ENCODE measurements at places on chromosomes 6 and 20.

DNA sequence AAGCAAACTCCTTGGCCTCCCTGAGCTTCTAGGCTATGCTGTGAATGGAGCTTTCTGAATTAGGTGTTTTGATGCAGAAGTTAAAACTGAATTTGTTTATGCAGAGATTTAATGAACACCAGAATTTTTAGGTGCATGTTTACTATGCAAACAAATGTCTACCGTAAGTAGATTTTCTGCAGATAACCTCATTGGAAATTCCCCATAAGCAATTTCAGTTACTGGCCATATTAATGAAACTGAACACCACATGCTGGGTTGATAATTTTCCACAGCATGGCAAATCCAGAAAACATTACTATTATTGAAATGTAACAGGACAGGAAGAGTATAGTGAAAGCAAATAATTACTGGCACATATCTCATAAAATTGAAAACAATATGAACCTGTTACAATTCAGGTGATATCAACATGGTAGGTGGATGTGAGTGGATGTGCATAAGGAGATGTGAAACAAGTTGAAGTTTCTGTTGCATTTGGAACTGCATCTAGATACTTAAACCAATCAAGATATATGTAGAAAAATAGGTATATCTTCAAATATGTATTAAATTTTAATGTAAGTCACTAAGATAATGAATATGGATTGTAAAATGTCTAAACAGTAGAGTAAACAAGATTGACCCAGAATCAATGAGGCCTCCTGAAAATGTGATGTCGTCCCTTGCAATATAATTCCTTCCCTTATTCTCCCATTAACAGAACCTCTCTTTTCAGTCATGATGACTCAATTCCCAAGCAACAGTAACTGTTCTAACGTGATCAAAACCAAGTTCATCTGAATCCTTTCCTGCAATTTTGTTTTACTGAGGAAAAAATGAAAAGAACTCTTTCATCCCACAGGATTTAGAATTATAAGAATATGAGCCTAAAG is 11.0 kb downstream of the PTCHD4 start:
- DNase-seq, result no peak

DNA sequence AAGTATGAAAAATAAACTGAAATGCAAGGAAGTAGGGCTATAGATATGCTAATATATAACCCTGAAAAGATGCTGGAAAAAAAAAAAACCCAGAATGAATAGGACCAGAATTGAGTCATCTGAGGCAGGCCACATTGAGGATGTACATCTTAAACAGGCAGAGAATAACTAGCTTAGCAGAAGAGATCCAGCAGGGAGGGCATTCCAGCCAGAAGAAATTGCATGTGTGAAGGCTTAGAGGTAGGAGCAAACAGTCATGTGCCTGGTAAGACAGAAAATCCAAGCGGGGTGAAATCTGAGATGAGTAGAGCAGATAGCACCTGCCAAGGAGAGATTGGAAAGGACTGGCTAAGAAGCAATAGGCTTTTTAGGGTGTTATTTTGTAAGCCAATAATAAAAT is 2.6 kb downstream of the COL19A1 start:
- DNase-seq, result no peak

GRCh38 chr6:145491126-145491525 is 244.2 kb downstream of the EPM2A start:
- DNase-seq, result no peak

DNA sequence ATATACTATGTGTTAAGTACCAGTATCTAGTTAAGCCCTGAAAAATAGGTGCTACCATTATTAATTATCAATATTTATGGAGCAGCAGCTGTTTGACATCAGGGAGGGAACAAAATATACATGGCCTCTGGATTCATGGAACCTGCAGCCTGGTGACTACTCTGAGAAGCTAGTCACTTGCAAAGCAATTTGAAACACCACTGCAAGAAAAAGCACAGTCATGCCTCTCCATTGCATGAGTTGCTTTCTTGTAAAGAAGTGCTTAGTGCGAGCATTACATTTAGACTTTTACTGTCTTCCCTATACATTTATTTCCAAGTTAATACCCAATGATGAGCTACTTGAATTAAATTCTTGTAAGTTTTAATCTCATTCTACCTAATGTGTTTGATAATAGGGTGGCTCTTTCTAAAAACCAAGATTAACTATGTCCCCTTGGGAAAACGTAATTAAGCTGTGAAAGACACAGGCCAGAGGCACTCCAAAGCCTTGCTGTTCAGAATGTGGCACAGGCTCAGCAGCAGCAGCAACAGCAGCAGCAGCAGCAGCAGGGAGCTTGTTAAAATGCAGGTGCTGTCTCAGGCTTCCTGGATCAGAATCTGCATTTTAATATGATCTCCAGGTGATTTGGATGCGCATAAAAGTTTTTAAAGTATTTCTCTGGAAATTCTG is 83.6 kb downstream of the PFDN4 start:
- no peak for DNase-seq

GRCh38 chr20:57231951-57232428 is 34.5 kb downstream of the BMP7 start:
- no peak for DNase-seq

DNA sequence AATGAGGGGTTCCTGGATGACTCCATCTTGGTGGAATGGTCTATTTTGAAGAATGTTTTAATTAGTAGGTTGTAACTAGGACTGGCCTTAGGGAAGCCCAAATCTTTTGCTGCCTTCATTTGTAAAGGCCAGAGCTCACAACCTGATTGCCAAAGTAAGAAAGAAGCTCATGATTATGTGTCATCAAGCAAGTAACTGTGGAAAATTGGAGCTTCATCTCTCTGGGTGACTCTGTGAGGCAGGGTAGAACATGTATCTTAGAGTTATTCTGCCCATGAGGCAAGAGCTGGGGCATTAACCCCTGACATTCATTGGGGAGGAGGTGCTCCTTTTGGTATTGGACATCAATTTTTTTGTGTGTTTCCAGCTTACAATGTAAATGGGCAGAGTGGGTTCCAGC is 273.9 kb upstream of the JAG1 start:
- no peak for DNase-seq

DNA sequence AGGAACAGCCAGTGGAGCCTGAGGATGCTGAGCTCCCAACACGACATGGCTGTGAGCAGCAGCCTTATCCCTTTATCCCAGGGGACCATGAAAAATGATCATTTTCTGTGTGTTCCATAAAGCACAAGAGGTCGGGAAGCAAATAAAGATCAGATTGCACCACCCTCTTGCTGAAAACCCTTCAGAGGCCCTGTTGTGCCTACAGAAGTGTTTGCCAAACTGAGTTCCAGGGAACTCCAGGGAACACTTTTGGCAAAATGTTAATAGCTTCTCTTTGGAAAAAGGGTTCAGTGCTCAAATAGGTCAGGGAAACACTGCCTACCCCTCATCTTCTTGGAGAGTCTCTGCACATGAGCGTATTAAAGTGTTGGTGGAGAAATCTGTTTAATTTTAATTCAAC is 24.4 kb downstream of the ARMC2 start:
- no peak for DNase-seq

- DNase-seq, result no peak
These were observed 487.4 kb downstream of the TENT5A start for GRCh38 chr6:81265106-81265505.

- no peak for DNase-seq
These were observed 76.0 kb upstream of the BMP2 start for GRCh38 chr20:6691516-6691915.

GRCh38 chr6:106743612-106744011 is 114.2 kb downstream of the QRSL1 start:
- no peak for DNase-seq

DNA sequence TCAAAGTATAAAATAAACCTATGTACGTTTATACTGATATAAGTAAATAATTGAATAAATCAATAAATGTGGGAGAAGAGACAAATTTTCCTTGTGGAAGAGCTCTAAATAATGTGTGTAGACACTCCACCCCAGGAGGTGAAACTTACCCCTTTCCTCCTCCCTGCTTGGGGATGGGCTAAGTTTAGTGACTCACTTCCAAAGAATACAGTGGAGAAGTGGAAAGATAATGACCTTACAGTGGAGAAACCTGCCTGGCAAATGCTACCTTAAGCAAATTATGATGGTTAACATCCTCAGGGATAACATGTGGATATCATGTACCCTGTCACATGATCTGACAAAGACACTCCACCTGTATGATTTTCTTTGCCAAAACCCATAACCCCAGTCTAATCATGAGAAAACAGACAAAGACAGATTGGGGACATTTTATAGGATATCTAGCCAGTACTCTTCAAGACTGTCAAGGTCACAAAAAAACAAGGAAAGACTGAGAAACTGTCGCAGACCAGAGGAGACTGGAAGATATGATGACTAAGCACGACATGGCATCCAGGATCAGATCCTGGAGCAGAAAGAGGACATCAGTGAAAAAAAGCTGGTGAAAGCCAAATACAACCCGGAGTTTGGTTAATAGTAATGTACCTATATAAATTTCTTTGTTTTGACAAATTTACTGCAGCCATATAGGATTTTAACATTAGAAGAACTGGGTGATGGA is 195.5 kb upstream of the PRDM1 start:
- DNase-seq, result no peak

DNA sequence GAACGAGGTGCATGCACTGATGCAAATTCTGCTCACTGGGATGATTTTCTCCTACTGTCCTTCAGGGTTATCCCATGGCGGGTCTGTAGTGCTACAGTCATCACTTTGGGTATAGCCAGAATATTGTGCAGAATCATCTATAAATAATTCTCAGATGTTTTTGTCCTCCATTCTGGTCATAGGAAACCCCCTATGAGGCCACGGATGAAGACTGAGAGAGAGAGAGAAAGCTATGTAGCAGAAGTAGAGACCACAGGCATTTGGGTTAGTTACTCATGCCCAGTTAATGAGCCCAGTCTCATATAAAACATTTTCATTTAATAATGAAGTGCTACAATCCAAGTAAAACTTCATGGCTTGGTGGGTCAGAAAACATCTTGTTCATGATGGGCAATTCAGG is 145.1 kb upstream of the PLN start:
- DNase-seq, result no peak

DNA sequence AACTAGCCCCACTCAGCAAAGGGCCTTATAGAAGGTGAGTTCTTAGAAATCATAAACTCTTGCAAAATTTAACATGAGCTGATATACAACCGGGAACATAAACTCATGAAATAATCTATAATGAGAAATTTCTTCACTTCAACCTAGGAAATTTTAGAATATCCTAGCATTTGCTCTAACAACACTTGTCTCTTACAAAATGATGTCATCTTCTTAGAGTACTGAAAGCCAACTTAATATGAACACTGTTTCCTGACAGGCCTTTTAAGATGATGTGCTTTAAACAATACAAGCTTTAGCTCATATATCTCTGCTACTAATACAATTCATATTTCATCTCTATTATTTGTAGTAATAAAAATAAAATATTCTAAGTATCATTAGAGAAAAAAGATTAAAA is 932 bp downstream of the PACRG start:
- no peak for DNase-seq

Measured in NCI-H2081 treated with DMSO at 0.1 percent for 48 hours (cell line).